ENCODE measurements at places on chromosomes 6 and 20.

GRCh38 chr20:50387996-50388332 lies 122.2 kb upstream of the PTPN1 start:
- DNase-seq, result no peak

DNA sequence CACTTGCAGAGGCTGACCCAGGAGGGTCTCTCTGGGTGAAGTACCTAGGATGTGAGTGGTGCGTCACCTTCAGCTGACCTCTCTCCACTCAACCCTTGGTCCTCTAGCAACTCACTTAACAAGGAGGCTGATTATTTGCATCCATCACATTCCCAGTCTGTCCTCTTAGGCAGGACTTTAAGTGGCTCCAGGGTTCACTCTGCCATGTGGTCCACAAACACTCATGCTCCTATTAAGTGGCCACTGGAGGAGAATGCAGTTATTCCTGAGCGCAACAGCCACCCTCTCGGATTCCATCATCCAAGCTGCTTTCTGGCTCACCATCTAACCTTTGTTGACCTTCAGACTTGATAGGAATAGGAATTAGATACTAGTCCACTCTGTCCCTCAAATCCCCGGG lies 61.1 kb upstream of the SCAF8 start:
- no peak for DNase-seq

GRCh38 chr6:14489445-14489844 lies 371.9 kb downstream of the CD83 start:
- no peak for DNase-seq

GRCh38 chr6:148109732-148110131 lies 232.9 kb upstream of the SASH1 start:
- DNase-seq, result no peak

- DNase-seq, result no peak
Observed at GRCh38 chr6:43800746-43801494, 30.9 kb downstream of the VEGFA start.
